HEK293T (cell line): ENCODE measurements at places on chromosomes 12 and 14.

DNA sequence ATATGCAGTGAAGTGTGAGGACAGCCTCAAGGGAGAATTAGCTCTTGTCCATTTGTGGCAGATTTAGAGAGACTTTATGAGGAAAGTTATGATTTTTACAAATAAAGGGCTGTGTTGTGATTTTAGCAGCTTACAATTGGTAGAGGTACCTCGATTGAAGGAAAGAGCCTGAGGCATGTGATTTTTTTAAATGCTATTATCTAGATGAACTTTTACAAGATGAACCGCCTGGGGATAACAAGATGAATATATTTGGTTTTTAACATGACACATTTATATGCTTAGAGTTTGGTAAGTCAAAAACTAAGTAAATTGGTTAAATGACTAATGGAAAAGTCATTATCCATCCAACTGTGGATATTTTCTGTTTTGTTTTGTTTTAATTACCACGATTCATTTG is 52.6 kb downstream of the AEBP2 start:
- no peak for DNase-seq

DNA sequence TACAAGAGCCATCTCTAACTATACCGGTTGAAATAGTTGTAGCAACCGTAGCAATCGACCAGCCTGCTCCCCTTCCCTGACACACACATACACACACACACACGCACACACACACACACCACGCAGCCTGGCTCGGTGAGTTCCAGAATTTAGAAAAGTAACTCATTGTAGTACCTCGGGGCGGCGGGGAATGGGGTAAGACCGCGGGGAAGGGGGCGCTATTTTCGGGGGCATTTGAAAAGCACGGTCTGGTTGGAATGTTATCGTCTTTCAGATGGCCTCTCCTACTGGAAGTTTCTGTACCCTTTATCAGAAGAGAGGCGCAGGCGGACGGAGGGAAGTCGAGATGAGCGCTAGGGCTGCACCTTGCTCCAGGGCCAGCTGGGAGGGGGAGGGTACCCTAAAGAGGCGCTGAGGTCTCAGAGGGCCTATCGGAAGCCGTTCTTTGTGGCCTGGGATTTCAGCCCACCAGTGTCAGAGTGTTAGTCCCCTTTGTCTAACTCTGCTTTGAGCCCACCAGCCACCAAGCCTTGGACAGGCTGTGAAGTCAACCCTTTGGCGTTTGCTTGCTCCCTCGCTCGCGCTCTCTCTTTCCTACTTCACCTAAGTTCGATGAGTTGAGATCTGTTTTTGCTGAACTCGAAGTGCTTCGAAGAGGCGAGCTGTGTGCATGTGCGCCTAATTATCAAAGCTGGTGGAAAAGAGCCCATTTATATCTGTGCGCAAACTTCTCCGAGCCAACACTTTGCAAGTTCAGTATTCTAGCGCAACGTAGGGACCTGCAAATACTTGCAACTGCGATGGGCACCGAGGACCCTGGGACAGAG is 837 bp downstream of the COL2A1 start:
- no peak for DNase-seq

- DNase-seq, result no peak
These were observed 24.0 kb upstream of the PKP2 start for GRCh38 chr12:32920506-32921085.

- DNase-seq, result no peak
These were observed 34.2 kb downstream of the NT5DC3 start for GRCh38 chr12:103806803-103807202.

GRCh38 chr12:72296389-72296788 is 24.2 kb downstream of the TRHDE start:
- no peak for DNase-seq

GRCh38 chr12:39902821-39903220 is 203.1 kb downstream of the SLC2A13 start:
- DNase-seq, result no peak

DNA sequence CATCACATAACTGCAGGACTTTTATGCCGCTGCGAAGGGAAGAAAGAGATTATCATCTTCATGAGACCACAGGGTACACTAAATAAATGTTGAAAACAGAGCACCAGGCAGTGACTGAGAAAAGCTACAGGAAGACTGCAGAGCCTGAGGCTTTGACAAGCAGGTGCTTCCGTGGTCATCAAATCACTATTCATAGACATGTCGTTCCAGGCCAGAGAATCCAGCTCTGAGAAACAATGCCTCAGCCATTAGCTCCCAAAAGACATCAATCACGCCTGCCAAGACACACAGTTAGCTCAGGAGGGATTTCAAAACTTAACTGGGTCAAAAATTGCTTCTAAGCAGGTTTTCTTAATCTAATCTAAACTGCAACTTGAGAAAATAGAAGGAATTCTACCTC is 47.2 kb upstream of the GARIN6 start:
- no peak for DNase-seq

DNA sequence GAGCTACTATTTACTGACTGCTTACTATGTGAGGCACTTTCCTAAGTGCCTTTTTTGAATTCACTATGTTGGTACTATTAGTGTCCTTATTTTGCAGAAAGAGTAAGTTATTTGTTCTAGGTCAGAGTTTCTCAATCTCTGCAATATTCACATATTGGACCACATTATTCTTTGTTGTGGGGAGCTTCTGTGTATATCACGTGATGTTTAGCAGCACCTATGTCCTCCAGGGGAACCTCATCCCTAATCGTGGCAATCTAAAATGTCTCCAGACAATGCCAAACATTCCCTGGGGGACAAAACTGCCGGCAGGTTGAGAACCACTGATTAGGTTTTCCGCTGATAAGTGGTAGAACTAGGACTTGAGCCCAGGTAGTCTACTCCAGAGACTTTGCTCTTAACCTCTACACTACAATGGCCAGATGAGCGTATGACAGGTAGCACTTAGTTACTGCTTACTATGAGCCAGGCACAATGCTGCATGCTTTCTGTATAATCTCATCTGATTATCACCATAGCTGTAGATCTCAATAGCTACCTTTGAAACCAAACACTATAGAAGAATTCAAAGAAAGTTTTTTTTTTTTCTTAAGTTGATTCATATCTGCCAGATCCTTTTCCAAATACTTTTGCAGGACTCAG is 38.9 kb downstream of the NELL2 start:
- DNase-seq, result no peak

- DNase-seq, result no peak
These were observed 186.9 kb downstream of the ALX1 start for GRCh38 chr12:85466890-85467289.

DNA sequence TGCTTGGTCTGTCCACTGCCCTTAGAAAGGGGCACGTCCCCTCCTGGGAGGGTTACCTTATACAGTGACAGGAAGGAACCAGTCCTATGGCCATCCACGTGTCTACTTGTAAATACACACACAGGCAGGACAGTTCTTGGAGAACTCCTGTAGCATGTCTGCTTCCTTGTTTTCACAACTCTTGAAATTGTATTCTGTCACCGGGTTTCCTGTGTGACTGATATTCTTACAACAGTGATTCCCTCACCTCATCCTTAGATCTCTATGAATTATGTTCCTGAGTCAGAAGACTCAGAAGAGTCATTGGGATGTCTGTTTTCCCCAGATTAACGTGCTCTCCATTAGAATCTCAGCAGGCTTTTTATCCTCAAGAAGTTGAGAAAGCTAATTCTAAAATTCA is 44.1 kb upstream of the DYNC1H1 start:
- no peak for DNase-seq

- DNase-seq, result no peak
These were observed at the start of gene CLEC7A for GRCh38 chr12:10130042-10130441. CLEC7A (minus strand) TSS chr12:10130199; CDS start chr12:10130082, 117 bp downstream.

GRCh38 chr12:113242026-113242418 is 20.8 kb downstream of the TPCN1 start:
- DNase-seq, result no peak

- DNase-seq, result no peak
These were observed 180.5 kb upstream of the SFSWAP start for GRCh38 chr12:131530422-131530821.

GRCh38 chr14:68466491-68466977 is 326.3 kb downstream of the ZFP36L1 start:
- no peak for DNase-seq

GRCh38 chr12:65171870-65172269 is 2.5 kb downstream of the LEMD3 start:
- DNase-seq, result no peak

DNA sequence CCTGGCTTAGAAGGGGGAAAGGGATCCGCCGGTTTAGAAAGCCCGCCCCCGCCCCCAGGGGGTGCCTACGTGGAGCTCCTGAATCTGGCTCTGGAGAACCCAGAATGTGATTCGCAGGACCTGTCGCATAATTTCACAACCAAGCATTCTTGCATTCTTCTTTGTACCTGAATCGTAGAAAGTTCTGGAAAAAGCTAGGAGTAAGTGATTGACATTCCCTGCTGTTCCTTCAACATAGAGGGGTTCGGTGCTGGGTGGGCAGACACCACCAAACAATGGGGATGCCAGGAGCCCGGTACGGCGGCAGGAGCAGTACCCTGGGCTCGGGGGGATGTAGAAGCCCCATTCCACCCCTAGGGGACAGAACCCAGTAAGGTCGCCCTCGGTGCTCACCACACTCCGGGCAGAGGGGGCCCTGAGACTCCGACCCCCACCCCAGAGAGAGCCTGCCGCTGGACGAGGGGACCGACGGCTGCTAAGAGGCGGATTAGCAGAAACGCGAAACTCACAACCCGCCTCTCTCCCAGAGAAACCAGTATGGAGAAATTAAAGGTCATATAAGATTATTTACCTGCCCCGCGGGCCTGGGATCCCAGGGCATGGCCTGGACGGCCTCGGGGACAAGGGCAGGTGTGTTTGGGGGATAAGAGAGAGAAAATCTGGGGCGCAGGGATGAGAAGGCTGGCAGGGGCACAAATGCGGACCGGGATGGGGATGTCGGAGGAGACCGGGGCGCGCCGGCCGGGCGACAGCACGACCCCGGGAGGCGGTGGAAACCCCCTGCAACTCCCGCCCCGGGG is 520 bp downstream of the CSRP2 start:
- peak; percentile 35 for DNase-seq
